SJCRH30 (cell line): ENCODE measurements at places on chromosomes 11 and 22. TPM values are rescaled to one million over a fixed set of nuclear protein-coding genes. Genes with fewer than 3 reads are reported as not detected.

DNA sequence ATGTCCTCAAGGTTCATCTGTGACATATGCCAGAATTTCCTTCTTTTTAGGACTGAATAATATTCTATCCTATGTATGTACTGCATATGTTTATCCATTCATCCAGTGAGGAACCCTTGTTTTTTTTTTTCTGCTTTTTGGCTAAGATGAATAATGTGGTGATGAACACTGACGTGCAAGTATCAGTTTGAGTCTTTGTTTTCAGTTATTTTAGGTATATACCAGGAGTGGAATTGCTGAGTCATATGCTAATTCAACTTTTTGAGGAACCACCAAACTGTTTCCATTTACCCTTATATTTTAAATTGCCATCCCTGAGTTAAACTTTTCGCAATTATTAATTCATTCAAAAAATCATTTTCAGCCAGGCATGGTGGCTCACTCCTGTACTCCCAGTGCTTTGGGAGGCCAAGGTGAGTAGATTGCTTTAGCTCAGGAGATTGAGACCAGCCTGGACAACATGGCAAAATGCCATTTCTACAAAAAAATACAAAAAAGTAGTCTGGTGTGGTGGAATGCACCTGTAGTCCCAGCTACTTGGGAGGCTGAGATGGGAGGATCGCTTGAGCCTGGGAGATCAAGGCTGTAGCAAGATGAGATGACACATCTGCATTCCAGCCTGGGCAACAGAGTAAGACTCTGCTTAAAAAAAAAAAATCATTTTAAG is 64.2 kb downstream of the MICAL2 start:
- no peak for DNase-seq
- no peak overlapping the region for H3K4me3 ChIP-seq
- no peaks in the 10 kb centered on the region for H3K27me3 ChIP-seq
- no peak overlapping the region for H3K27ac ChIP-seq

DNA sequence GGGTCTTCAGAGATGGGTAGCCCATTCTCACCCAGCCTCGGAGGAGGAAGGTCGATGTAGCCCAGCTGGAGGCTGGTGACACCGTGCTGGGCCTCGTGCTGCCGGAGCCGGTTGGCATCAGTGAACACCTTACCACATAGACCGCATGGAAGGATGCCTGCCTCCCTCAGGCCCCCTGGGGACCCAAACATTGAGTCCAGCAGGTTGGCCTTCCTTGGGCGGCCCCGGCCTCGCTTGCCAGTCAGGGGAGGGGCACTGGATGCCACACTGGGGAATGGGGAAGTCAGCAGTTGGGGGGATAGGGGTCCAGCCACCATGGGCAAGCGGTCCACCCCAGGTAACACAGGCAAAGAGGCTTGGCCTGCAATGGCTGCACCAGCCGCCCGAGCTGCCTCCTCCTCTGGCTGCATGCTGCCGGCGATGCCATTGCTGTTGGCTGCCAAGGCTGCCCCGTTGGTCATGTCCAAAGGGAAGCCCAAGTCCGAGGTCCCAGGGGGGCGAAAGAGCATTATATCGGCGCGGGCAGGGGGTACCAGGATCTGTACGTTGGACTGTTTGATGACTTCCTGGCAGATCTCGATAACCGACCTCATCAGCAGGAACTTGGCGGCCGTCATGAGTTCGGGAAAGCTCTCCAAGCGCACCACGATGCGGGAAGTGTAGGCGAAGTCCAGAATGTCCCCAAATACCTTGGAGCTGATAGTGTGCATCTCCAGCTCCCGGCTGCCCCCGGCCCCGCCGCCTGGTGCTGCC is 1.4 kb downstream of the PATZ1 start:
- H3K36me3 ChIP-seq: peaks cover 28% of the 10 kb centered on the region
- no peak for DNase-seq
- peaks cover 7% of the 10 kb centered on the region; the same call in 1 of the 2 replicates for H3K4me1 ChIP-seq
- H3K27me3 ChIP-seq: no peaks in the 10 kb centered on the region
- H3K4me3 ChIP-seq: no peak overlapping the region

The SHISAL1 gene
- not detected in 2 replicates for total RNA-seq

DNA sequence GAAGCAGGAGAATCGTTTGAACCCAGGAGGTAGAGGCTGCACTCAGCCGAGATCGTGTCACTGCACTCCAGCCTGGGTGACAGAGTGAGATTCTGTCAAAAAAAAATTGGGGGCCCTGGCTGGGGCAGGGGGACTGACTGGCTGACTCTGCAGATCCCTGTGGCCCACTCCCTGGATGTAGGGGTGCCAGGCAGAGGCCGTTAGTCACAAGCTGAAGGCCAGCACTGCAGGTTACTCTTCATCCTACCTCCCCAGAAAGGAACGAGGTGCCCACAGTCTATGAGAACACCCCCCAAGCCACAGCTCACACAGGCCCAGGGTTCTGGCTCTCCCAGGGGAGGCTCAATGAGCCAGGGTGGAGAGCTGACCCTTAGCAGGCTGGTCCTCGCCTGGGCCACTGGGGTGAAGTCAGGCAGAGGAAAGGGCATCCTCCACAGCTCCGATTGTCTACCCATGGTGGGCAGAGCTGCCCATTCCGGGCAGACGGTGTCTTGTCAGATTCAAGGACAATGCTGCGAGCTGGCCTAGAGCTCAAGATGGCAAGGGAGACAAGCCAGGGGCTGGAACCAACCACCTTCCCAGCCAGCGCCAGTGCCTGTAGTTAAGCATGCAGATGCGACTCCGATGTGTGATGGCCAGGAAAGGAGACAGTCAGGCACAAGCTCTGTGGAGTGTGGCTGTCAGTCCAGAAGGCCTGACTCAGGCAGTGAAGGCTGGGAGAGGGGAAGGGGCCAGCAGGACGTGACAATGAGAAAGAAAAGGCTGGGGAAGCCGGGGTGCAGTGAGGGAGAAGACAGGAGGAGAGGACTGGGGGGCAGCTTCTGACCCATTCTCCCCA is 12.4 kb downstream of the C11orf24 start:
- H3K27ac ChIP-seq: no peak overlapping the region
- DNase-seq: no peak
- H3K4me1 ChIP-seq: peaks cover 7% of the 10 kb centered on the region; the same call in 1 of the 2 replicates
- H3K27me3 ChIP-seq: no peaks in the 10 kb centered on the region
- H3K4me3 ChIP-seq: no peak overlapping the region
- no peaks in the 10 kb centered on the region for H3K36me3 ChIP-seq

- H3K4me3 ChIP-seq: no peak overlapping the region
- no peak overlapping the region for H3K27ac ChIP-seq
- H3K4me1 ChIP-seq: no peaks in the 10 kb centered on the region
- H3K27me3 ChIP-seq: no peaks in the 10 kb centered on the region
These were observed 166.1 kb upstream of the API5 start for GRCh38 chr11:43145653-43146052.

The CALCB gene
- not detected in 2 replicates for total RNA-seq

The FGF4 gene
- not detected in 2 replicates for total RNA-seq

- peak; percentile 30 for DNase-seq
- H3K27me3 ChIP-seq: no peaks in the 10 kb centered on the region
- H3K27ac ChIP-seq: no peak overlapping the region
- H3K4me3 ChIP-seq: no peak overlapping the region
- H3K4me1 ChIP-seq: no peaks in the 10 kb centered on the region
- H3K36me3 ChIP-seq: no peaks in the 10 kb centered on the region
These were observed 1168.2 kb downstream of the BRD1 start for GRCh38 chr22:48659404-48659996.

DNA sequence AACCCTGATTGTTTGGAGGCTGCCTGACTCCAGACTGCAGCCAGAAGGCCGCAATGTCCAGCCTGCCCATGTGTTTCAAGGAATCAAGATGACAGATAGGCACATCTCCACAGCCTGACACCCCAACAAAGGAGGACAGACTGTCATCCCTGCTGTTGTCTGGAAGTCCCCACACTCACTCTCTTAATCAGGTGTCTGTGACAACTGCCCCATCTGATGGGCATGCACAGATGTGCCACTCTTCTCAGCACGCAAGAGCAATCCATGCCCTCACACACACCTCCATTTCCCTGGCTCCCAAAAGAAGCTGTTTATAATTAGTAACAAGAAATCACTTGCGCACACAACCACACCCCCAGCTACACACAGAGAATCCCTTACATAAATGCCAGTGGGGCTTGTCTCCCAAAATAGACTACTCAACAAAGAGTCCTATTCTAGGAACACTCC is 117.6 kb downstream of the C11orf58 start:
- H3K27ac ChIP-seq: no peak overlapping the region
- H3K36me3 ChIP-seq: no peaks in the 10 kb centered on the region
- H3K4me1 ChIP-seq: no peaks in the 10 kb centered on the region; the same call in 1 of the 2 replicates
- no peak overlapping the region for H3K4me3 ChIP-seq
- peaks cover 18% of the 10 kb centered on the region for H3K27me3 ChIP-seq

The UCP2 gene
- 25.8 and 28.8 TPM in 2 replicates for total RNA-seq
